CD4-positive, alpha-beta T cell treated with Interleukin-15 for 4 hours (primary cell): ENCODE measurements at places on chromosomes 2 and 18.

- peak; percentile 75 for DNase-seq
Measured at GRCh38 chr2:96839293-96839874, 4.4 kb downstream of the ANKRD23 start.

DNA sequence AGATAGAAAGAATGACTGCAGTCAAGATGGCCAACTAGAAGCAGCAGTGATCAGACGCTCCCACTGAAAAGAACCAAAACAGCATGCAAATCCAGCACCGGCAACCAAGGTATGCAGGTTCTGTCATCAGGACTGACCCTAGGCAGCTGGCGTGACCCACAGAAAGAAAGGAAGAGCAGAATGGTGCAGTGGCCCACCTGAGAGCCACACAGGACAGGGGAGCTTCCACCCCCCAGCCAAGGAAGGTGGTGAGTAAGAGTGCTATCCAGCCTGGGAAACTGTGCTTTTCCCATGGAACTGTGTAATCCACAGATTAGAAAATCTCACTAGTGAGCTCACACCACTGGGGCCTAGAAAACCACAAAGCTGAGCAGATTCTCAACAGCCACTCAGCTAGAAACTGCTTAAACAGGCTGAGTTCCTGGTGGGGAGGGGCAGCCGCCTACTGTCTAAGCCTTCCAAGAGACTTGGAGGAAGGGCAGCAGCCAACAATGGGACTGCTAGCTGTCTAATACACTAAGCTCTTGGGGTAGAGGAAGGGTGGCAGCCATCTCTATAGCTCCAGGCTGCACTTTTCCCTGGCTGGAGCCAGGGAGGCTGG is 127.9 kb downstream of the EVA1A start:
- no peak for DNase-seq

- DNase-seq: no peak
Measured at GRCh38 chr2:165448406-165448805, 21.1 kb upstream of the CSRNP3 start.

DNA sequence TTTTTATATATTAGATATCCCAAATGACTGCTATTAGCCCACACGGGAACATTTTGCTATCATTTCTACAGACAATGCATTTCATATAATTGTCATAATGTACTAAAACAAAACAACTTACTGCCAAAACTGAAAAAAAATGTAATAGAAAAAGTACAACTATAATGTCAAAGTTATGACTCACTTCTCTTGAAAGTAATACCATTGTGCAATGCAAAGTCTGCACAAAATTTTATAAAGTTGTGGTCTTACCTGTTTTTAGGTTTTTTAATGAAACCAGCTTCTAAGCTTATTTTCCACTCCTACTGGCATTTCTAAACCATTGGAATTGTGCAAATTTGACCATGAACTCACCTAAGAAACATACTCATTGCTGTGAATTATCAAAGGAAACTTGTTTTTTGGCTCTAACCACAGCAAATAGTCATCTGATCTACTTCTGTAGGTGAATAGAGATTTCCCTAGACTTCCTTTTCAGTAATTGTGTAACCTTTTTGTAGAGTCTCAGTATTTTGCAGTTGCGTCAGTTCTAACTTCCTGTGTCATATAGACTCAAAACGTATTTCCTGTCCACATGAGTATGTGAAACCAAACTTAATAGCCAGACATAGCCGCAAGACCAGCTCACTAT is 31.9 kb upstream of the TFPI start:
- no peak for DNase-seq

DNA sequence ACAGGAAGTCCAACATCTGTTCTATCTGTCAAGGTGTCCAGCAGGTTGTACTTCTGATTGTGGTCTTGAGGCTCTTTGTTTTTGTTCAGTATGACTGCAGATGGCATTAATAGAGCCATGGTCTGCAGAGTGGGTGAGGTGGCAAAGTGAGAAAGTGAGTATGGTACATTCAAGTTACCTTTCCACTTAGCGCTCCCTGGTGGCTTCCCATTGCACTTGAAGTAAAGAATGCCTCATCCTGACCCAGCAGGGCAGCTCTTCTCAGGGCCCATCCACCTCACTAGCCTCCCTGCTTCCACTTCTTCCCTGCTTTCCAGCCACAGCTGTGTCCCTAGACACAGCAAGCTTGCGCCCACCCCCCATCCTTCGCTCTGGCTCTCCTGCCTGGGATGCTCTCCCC is 148.0 kb upstream of the ALPP start:
- no peak for DNase-seq

DNA sequence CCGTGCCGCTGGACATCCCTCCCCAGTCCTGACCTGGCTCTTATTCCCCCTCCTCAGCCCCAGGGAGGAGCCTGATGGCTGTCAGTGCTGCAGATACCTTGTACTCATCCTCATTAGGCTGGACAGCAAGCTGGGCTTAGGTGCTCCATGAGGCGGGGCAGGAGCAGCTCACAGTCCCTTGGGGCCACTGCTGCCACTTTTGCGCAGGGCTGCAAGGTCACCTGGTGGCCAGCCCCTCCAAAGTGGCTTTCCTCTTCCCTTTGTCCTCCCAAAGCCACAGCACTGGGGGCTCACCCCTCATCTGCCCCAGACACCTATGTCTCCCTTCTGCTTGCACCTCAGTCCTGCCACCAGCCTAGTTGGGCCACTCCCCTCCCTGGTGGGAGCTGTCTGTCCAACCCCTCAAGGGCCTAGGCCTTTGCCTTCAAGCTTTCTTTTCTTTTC is 60.8 kb downstream of the FAM168B start:
- no peak for DNase-seq

DNA sequence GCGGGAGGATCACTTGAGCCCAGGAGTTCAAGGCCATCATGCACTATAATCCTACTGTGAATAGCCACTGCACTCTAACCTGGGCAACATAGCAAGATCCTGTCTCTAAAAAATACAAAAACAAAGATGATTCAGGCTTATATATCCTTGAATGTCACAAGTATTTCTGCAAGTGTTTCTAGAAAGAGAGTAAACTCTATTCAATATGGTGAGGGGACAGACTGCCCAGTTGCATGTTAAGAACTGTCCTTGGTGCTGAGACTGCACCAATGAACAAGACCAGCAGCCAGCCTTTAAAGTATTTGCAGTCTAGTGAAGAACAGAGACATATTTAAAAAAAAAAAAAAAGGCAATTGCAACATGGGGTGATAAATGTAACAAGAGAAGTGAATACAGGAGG is 16.4 kb downstream of the MAP3K19 start:
- no peak for DNase-seq

DNA sequence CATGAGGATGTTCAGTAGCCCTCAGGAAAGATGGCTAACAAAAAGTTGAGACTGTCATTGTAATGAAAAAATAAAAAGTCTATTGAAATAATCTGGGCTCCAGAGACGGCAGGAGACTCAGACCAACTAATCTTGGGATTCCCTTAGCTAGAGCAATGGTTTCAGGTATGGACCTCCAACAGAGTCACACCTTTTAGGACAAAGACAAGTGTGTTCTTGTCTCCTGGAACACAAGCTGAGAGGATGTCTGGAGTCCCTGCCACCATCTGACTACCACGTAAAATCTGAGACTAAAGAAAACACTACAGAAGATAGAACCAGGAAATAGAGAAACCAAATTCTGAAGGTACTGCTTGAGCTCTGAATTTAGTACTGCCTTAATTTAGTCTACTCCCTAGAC is 103.3 kb upstream of the RBBP8 start:
- DNase-seq: no peak

DNA sequence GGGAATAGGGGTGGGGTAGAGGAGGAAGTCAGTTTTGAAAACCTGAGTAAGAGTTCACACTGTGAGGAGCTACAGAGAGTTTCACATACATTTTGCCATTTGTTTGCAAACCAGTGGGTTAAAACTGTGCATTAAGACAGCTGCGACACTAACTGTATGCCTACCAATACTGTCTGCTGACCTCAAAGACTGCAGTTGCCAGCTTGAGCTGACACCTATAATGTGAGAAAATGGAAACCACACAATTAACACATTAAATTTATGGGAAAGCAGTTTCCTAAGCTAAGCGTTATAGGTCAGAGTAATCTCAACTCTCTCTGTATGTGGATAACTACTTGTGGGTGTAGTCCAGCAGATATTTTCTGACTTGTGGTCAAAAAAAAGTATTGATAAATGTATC is 756.6 kb upstream of the GCFC2 start:
- DNase-seq: no peak

- no peak for DNase-seq
Measured at GRCh38 chr2:173118395-173118794, 42.7 kb downstream of the MAP3K20 start.

DNA sequence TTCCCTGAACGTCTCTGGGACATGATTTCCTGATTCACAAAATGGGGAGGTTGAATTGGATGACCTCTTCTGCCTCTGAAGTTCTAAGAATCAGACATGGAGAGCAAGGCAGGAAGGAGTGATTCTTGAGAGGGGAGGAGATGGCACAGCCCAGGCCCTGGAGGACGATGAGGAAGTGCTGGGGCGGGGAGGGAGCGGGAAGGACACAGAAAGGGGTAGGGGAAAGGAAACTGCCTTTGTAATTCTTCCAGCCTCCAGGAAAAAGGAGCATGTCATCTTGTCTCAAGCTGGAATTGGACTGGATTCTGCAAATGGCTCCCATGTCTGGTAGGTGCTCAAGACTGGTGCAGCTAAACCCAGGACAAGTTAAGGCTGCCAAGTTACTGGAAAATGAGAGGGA is 97.0 kb upstream of the NCK2 start:
- DNase-seq: no peak

- DNase-seq: peak; percentile 30
Measured at GRCh38 chr2:46369783-46370182, 72.6 kb downstream of the EPAS1 start.

- DNase-seq: no peak
Measured at GRCh38 chr2:170475878-170476277, 239.3 kb upstream of the SP5 start.

GRCh38 chr2:39506215-39506614 is 69.1 kb upstream of the MAP4K3 start:
- no peak for DNase-seq

DNA sequence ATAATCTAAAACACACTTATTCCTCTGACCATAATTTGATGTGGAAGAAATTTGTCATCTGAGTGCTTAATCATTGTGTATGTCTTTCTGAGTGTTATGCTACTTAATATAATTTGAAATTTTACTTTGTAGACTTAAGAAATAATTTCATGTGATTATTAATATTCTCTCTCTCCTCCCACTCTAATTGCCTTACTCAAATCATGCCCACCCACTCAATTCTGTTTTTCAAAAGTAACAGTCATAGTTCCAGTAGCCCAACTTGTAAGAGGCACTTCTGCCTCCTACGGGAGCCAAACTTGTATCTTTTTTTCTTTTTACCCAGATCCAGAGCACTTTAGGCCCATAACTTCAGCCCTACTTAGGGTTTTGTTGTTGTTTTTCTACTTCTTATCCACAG is 18.5 kb upstream of the KYNU start:
- DNase-seq: no peak

GRCh38 chr18:13216711-13217465 is 1.7 kb upstream of the LDLRAD4 start:
- DNase-seq: peak; percentile 33

- no peak for DNase-seq
Measured at GRCh38 chr2:224442071-224442967, 40.4 kb upstream of the FAM124B start.

DNA sequence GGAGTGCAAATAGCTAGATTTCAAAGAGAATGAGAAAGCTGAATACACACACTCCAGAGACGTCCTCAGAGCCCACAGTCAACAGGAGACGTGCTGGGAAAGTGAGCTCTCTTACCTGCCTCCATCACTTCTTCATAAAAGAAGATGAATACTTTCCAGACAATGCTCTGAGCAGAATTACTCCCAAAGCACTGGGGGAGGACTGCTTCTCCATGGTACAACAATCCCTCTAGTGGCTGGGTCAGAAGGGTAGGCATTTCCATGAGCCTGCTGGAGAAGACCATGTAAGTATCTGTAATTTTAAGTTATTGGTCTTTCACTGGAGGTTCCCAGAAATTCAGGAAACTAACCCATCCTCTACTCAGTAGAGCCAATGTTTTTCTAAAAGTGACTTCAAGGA is 190.3 kb downstream of the RBM43 start:
- DNase-seq: no peak

- DNase-seq: no peak
Measured at GRCh38 chr18:934518-935133, 30.0 kb downstream of the ADCYAP1 start.

GRCh38 chr2:1147873-1148612 is 197.4 kb downstream of the SNTG2 start:
- no peak for DNase-seq

- DNase-seq: no peak
Measured at GRCh38 chr2:238149841-238150572, 8.8 kb upstream of the ERFE start.

- DNase-seq: no peak
Measured at GRCh38 chr2:176613323-176613987, 344.2 kb downstream of the MTX2 start.

DNA sequence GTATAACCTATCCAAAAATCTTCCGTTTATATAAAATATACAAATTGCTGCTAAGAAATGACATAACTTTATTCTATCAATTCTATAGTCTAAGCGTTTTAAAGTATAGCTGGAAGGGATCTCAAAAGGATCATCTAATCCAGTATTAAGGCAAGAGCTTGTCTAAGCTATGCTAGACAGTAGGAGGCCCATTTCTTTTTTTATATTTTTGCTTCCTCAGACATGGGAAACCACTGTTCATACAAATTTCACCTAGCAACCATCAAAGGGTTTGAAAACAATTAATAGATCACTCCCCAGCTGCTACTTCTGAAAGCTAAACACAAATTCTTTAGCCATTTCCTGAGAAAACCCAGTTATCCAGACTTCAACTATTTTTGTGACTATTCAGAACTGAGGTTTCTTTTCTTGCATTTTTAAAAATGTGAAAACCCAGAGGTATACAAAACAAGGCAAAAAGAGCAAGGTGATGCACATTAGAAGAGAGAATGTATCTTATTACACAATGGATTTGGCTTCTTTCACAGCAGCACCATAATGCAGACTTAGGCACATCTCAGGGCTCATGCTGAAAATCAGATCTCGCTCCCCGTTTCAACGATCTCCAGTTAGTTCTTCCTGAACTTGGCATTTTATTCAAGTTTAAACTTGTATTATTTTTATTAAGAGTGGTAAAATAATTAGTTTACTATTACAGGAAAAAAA is 274.4 kb downstream of the LRP1B start:
- no peak for DNase-seq
